ENCODE measurements at places on chromosomes 16 and 17.
A peak's percentile ranks its signal among the peaks of the same experiment; 100 is the strongest.

- no peak for DNase-seq
Measured at GRCh38 chr17:37648555-37648954, 5.3 kb upstream of the DDX52 start.

DNA sequence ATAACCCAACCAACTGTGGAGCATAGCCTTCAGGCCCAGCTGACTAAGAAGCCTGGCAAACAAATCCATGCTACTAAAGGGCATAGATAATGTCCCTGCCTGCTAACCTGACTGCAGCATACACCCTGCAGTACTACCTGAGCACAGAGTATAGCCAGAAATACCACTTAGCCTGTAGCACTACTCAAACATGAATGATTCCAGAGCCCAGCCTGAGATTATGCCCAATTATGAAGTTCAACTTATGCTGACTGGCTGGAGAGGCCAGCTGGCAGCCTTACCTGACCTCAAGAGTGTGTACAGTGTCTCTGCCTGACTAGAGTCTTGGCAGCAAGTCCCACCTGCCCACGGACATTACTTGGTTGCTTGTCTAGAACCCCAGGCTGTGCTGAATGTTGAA, 1265.3 kb downstream of the CDH11 start:
- DNase-seq = no peak

DNA sequence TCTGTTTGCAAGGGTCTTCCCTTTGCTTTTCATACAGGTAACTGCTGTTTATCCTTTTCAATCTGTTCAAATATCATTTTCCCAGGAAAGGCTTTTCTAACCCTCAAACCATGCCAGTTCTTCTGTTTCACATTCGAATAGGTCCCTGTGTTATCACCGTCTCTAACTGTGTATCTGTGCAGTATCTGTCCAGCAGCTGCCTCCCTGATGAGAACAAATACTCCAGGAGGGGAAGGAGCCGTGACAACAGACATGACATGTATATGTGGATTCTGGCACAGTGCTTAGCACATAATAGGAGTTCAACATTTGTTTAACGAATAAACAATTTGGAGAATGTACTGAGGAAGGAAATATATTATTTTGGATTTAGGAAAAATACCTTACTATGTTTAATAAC, 95.7 kb downstream of the STX8 start:
- DNase-seq = no peak

DNA sequence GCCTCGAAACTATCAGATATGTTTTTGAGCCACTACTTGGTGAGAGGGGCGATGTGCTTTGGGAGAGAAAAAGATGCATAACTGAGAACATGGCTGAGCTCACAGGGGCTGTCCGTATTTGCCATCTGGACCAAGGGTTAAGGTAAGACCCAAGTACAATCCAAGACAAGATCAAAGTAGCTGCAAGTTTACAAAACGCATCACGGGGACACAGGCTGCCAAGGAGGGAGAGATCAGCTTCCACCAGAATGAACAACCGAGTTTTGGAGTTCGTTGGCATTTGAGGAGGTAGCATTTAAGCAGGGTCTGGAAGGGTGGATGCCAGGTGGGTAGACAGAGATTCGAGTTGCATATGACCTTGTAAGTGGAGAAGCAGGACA, 2.2 kb downstream of the PITPNC1 start:
- DNase-seq = no peak

DNA sequence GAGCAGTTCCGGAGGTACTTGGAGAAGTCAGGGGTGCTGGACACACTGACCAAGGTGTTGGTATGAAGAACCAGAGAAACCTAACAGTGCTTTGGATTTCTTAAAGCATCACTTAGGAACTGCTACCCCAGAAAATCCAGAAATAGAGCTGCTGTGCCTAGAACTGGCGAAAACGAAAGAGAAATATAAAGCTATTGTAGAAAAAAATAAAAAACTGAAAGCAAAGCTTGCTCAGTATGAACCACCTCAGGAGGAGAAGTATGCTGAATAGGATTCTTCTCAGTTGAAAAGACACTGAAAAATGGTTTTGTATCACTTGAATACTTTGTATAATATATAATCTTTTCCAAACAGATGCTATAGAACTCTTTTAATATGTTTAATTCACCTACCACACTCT, 106.3 kb upstream of the PMFBP1 start:
- DNase-seq = no peak

GRCh38 chr16:16112450-16113053, 110.7 kb downstream of the ABCC6 start:
- DNase-seq = no peak

- no peak for DNase-seq
Measured at GRCh38 chr16:86296256-86296655, 214.1 kb upstream of the FOXF1 start.

DNA sequence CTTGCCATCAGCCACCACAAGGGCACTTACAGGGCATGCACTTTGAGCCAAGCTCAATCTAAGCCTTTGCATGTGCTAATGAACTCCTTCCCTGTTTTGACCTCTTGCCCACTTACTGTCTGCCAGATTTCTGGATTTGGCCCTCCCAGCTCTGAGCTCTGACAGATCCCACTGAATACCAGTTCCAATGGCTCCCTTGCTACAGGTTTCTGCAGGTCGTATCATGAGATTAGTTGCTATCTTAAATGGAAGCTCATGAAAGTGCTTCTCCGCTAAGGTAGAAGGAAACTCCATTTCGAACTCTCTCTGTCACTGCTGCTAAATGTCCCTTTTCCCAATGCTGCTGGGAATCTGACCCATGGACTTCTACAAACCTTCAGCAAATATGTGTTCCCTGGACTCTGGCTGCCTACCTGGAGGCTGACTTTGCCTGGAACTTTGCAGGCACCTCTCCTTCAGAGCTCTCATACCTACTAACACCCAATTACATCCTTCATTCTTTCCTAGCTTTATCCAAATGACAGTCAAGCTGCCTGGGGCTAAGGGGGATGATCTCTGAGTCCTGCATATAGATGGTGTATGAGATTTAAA, 23.5 kb upstream of the TOB1 start:
- DNase-seq = no peak

DNA sequence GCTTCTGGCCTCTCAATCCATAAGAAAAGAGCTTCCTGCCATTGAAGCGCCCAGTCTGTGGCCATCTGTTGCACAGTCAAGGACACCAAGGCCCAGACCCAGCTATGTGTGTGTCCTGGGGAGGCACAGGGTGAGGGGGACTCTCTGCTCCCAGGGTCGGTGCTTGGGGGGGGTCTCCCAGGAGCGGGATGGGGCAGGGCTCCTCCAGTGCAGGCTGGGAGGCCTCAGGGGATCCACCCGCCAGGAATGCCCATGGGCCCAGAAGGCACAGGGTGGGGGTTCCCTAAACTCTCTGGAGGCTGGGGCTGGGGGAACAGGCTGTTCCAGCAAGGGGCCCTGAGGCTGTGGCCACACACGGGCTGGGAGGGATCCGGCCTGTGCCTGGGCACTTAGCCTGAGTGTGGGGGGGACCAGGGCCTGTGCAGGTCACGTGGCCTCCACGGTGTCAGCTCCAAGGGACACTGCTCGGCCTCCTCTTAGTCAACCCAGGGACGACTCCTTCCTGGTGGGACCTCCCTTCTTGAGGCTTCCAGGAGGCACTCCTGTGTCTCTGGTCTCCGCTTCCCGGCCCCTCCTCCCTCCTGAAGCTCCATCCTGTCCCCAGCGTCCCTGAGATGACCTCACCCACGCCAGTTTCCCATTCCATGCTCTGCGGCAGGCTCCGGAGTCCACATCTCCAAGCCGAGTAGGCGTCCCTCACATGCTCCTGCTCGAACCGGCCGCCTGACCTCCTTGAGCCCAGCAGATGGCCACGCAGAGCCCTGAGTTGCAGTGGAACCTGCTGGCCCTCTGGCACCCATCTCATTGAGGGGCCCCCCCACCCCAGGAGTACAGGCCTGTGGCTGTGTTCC, 23.1 kb upstream of the BAHCC1 start:
- DNase-seq = no peak

DNA sequence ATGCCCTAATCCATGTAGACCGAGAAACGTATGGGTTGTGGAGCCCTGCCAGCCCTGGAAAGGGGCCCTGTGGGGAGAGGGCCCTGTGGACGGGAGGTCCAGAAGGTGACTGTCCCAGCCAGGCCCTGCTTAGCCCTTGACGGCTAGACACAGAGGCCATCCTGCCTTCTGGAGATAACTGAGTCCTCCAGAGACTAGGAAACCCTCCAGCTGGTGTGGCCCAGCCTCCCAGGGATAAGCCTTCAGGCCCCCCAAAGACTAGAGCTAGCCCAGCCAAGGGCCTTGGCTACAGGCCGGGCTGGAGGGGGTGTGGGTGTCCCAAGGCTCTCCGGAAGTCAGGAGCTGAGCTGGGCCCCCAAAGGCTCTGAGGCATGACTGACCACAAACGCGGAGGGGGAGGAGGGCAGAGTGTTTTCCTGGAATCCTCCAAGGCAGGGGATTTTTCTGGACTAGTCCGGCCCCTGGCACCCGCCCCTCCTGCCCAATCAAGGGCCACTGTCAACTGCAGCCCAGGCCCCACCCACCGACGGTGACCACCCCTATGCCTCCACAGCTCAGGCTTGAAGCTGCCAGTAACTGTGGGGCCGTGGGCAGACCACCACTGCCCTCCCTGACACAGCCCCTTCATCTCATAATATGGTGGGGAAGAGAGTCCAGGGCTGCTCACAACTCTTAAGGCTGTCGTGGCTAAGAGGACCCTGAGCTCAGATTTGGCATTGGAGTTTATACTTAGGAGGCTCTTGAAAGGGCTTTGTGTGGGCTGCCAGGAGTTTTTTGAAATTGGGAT, 885 bp upstream of the VASN start:
- no peak for DNase-seq

- DNase-seq = no peak
Measured at GRCh38 chr16:31238041-31238440, 21.1 kb upstream of the PYDC1 start.

GRCh38 chr17:10073941-10074340, 124.5 kb downstream of the GAS7 start:
- DNase-seq = no peak

GRCh38 chr16:3027983-3028715, 4.3 kb downstream of the THOC6 start:
- DNase-seq = peak; percentile 83

DNA sequence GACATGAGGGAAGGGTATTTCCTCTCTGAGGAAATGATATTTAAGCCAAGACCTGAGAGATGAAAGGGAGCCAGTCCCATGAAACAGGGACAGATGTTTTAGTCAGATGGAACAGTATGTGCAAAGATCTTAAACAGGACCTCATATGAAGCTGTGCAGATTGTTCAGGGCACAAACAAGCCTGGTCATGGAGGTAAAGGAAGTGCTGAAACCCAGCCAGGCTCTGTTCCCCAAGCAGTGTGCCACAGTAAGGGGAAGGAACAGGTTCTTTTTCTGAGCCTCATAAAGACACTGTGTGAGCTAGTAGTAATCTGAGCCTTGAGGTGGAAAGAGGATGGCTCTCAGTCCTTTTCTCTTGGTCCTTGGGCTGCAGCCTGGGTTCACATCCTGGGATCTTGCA, 159.9 kb downstream of the ANKFN1 start:
- no peak for DNase-seq

DNA sequence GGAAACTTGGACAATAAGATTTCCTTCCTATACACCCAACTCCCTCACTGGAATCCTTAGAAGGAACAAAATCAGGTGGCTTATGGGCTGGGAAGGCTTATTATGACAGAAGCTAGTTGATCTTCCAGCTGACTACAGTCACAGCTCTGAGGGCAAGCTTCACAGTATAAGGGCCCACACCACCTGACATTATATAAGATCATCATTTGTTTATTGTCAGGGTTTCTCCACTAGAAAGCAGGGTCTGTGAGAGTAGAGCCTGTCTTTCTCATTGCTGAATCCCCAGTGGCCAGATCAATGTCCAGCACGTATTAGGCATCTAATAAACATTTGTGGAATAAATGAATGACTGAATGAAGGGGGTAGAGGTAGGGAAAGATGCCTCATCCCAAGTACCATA, 57.8 kb upstream of the PHOSPHO1 start:
- no peak for DNase-seq

GRCh38 chr16:55152875-55153390, 171.1 kb upstream of the IRX6 start:
- no peak for DNase-seq

DNA sequence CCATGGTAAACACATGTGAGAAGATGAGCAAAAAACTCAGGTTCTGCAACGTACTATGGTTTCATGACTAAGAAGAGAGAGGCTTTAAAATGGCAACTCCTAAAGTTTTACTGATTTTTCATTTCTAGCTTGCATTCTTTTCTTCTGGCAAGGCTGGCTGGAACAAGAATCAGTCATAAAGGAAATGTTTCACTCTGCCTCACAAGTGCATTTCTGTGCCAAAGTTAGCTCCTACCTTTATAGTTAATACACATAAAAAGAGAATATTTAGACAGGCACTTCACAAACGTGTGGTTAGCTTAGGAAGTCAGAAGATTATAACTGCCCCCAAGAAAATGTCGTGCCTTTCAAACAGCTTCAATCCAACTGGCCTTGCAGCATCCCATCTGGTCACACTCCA, 417.1 kb upstream of the CDH11 start:
- no peak for DNase-seq

DNA sequence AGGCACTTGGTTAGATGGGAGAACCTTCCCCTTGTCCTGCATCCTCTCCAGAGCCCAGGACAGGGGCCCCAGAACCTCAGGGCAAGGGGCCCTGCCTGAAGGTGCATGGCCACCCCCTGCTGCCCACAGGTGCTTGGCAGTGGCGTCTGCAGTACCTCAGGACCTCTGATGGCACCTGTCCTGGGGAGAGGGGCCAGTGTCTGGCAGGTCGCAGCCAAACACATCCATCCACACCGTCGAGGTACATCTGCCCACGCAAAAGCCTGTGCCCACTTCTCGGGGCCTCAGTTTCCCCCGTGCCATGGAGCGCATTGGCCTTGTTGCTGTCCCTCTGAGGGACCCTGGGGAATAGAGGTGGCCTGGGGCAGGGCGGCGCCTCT, 9.3 kb downstream of the MAP2K3 start:
- no peak for DNase-seq

- no peak for DNase-seq
Measured at GRCh38 chr17:5283571-5284315, 1.7 kb downstream of the RABEP1 start.

- DNase-seq = no peak
Measured at GRCh38 chr17:71117466-71117865, 948.1 kb downstream of the KCNJ2 start.

DNA sequence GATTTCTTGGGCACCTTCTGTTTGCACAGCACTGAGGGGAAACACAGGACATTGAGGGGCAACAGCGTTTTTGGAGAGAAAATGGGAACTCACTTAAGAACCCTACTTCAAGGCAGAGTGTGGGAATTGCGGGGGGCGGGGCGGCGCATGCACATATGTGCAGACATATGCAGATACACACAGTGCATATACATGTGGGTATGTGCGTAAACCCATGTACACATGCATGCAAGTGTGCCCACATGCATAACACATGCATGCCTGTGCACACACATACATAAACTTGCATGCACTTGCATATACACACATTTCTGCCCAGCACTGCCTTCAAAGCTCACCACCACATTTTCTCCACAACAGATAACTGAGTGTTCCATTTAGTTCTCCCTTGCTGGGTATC, 32.4 kb downstream of the NLRC5 start:
- DNase-seq = no peak

Data from stimulated activated CD4-positive, alpha-beta T cell treated with anti-CD3 and anti-CD28 coated beads, Interleukin-1b, Interleukin-23, amount 100 ng/mL, for 1 hour (primary cell).